ENCODE measurements at places on chromosomes 3 and 15.

- DNase-seq, result no peak
Observed at GRCh38 chr3:54831112-54831511, 96.7 kb downstream of the LRTM1 start.

- no peak for DNase-seq
Observed at GRCh38 chr15:49989498-49989897, 129.5 kb downstream of the ATP8B4 start.

- no peak for DNase-seq
Observed at GRCh38 chr3:127886231-127886955, 28.6 kb upstream of the KBTBD12 start.

DNA sequence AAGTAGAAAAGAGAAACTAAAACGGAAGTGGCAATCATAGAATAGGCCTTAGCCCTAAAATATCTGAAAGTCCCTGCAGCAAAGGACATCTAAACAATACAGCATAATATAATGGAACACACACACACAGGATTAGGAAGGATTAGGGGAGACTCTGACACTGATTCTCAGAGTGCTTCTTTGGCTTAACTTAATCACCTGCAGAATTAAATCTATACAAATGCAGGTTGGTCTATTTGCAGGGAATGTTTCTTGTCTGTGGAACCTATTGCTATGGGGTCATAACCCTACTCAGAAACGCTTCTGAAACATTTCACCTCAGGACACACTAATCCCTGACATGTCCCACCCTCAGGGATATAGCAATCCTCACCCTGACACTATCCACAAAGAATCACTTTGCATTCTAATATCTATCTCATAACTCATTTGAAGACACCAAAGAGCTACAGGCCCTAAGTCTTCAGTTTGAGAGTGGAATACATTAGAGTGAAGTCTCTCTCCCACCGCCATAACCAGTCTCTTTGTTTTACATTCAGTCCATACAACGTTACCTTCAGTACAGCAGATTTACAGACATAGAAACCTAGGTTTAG, 1041.2 kb downstream of the TUSC7 start:
- DNase-seq, result no peak

DNA sequence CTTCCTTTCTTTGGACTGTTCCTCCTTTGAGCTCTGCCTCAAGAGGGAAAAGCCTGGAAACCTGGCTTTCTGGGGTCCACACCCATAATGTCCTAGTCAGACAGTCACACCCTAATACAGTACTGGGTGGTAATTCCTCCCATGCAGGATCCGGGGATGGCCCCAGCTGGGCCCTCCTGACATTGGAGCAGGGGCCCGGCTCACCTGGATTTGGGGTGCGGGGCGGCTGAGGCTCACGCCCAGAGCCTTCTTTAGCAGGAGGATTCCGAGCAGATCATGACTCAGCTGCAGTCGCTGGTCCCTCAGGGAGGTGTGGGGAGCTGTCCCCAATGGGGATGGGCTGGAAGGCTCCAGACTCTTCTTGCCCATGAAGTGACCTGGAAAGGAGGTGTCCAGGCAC, 1.0 kb downstream of the NMB start:
- no peak for DNase-seq
